ENCODE measurements at places on chromosomes 7 and 10. TPM values are rescaled to one million over a fixed set of nuclear protein-coding genes. Genes with fewer than 3 reads are reported as not detected.

The PTER gene
- total RNA-seq = 18.6 TPM

The PDE1C gene
- total RNA-seq = 0.52 TPM

The CALCR gene
- total RNA-seq = not detected

The PTN gene
- total RNA-seq = not detected

The CRPPA gene
- total RNA-seq = 0.87 TPM

The FGL2 gene
- 7.0 TPM for total RNA-seq

GRCh38 chr10:42149027-42149700 lies 489.2 kb downstream of the ZNF33B start:
- DNase-seq = no peak

GRCh38 chr7:5428478-5429252 lies 5.0 kb upstream of the TNRC18 start:
- DNase-seq = no peak

DNA sequence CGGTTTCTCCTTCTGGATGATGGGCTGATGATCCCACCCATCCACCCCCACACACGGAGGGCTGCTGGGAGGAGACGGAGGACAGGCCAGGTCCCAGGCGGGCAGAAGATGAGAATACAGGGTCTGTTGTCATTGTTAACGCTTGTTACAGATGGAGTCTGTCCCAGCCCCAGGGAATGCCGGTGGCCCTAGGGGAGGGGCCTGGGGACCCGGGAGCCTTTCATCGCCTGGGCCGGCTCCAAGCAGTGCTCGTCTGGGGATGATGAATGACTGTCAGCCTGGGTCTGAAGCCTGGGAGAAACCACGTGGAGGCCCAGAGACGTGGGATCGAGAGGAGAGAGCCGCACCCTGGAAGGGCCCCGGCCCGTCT lies 69.2 kb downstream of the UNCX start:
- no peak for DNase-seq

- DNase-seq = no peak
Measured at GRCh38 chr10:129522041-129522585, 55.1 kb downstream of the MGMT start.

GRCh38 chr7:115226410-115226809 lies 304.5 kb downstream of the MDFIC start:
- no peak for DNase-seq

- no peak for DNase-seq
Measured at GRCh38 chr10:17128261-17128660, 1.4 kb downstream of the CUBN start.

DNA sequence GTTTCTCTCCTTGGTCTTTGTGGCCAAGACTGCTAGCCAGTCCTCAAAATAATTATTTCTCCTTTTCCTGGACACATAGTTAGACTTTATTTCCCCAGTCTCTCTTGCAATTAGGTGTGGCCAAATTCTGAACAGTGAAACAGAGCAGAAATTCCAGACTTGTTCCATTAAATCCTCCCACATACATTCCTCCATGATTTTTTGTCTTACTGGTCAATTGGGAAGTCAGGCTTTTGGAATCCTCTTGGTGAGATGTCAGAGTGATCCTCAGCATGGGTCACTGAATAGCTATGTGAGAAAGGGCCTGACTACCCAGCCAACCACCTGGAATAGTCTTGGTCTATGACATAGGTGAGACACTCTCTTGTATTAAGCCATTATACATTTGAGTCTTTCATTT lies 164.2 kb downstream of the DGKI start:
- DNase-seq = no peak

DNA sequence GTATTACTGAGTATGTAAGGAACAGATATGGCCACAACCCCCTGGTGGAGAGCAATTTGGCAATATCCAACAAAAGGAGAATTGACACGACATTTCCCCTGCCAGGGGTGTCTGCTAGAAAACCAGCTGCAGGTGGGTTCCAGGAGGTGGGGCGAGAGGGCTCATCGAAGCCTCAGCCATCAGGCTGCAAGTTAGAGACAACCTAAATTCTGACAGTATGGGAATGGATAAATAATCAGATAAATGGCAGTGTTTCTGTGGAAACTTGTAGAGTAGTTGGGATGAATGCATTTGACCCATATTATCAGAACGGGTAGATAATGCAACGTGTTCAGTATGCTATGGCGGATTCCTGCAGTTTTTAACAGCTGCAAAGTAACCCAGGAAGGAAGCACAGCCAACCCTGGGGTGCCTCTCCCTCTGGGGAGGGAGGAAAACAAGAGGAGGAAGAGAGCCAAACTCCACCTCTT lies 3.5 kb downstream of the TMEM273 start:
- DNase-seq = no peak

DNA sequence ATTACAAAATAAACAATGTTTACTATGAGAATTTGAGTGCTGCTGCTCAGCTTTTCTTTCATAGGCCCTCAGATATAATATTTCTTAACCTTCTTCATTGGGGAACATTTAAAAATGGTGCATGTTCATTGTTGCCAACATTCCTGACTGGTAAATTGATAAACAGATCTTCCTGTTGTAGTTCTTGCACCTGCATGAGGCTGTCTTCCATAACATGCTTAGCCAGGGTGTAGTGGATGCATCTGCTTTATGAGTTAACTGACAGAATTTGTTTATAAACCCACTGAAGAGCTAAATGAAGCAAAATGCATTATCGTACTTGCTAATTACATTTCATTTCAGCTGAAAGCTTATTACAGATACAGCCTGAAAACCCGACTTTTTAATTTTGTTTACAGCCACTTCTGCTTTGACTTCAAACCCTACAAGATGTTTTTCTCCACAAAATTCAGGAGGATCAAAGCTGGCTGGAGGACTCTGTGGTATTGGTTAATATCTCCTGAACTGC lies 177.2 kb downstream of the SEM1 start:
- no peak for DNase-seq

- DNase-seq = no peak
Measured at GRCh38 chr7:39125846-39126245, 148.1 kb downstream of the POU6F2 start.

GRCh38 chr10:111082102-111082975 lies 5.5 kb downstream of the ADRA2A start:
- DNase-seq = no peak

DNA sequence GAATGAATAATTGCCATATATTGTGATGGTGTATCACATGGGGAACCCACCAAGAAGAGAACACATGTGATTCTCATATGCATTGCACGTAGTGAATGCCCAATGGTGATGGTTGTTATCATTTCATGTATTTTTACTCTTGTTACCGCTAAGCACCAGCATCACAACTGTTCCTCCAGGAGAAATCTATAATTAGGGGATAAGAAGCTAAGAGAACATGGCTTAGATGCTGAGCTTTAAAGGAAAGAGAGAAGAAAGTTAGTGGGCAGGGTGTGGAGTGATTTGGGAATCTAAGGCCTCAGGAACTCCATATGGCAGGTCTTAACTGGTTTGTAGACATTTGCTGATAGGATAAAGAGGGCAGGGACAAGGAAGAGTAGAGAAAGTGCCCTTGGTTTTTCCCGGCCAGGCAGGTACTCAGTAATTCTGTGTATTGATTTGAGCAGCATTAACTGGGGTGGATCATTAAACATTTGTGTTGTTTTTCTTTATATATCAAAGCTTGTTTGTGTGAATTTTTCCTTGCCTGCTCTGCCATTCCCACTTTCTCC lies 145.9 kb downstream of the LRRC4 start:
- no peak for DNase-seq

GRCh38 chr10:70662362-70663220 lies 9.7 kb upstream of the ADAMTS14 start:
- DNase-seq = no peak

- no peak for DNase-seq
Measured at GRCh38 chr10:76647301-76647700, 990.3 kb downstream of the KCNMA1 start.

- DNase-seq = no peak
Measured at GRCh38 chr7:54992871-54993475, 25.8 kb upstream of the EGFR start.

DNA sequence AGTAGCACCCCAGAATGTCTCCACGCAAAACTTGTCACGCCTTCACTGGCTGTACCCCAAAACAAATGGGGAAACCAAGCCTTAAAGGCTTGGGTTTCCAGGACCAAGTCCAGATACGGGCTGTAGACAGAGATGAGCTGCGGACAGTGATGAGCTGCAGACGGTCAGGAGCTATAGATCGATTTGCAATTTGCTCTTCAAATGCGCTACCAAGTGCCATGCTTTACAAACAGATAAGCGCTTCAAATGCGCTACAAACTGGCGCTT lies 658 bp upstream of the SGCE start:
- DNase-seq = no peak

DNA sequence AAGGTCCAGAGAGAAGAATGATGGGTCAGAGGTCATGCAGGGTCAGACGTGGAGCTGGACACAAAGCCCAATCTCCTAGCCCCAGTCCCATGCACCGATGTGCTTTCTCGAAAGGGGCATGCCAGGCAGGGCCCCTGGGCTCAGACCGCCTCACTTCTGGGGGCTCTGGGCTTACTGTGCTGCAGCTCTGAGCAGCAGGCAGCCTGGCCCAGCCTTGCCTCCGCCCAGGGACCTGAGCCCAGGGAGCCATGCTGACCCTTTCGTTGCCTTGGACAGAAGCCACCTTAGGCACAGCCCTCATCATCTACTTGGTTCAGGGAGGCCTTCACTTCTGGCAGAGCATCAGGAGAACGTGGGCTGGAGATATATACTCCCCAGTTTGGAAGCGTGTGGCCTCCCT lies 161.2 kb downstream of the GRK5 start:
- no peak for DNase-seq

- no peak for DNase-seq
Measured at GRCh38 chr10:50417486-50417885, 166.2 kb upstream of the ASAH2 start.

- DNase-seq = no peak
Measured at GRCh38 chr10:72309290-72310240, 35.8 kb downstream of the DDIT4 start.

GRCh38 chr10:18378766-18379165 lies 238.5 kb downstream of the CACNB2 start:
- no peak for DNase-seq

DNA sequence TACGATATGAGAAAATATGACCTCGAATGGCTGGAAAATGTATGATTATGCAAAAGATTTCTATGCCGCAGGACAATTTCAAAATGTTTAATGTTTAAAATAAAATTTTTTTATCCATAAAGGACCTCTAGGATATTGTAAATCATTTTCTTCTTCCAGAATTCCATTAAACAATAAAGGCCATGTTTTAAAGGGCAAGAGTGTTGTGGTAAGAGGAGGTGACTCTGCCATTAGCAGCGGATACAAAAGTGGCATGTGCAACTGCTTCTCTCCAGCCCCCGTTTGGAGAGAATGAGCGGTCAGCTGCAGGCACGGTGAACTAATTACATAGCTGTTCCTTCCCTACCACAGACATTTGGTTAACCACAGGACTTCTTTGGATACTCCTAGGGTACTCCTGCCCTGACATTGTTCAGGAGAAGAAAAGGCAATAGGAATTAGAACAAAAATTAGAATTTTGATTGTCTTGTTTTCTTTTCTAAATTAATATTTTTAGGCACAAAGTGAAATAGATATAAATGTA lies 63.8 kb downstream of the HBP1 start:
- DNase-seq = no peak

GRCh38 chr7:30655096-30655970 lies 26.9 kb downstream of the CRHR2 start:
- no peak for DNase-seq
